RPMI8226 (cell line): ENCODE measurements at places on chromosomes 11 and 22.
A peak's percentile ranks its signal among the peaks of the same experiment; 100 is the strongest.

DNA sequence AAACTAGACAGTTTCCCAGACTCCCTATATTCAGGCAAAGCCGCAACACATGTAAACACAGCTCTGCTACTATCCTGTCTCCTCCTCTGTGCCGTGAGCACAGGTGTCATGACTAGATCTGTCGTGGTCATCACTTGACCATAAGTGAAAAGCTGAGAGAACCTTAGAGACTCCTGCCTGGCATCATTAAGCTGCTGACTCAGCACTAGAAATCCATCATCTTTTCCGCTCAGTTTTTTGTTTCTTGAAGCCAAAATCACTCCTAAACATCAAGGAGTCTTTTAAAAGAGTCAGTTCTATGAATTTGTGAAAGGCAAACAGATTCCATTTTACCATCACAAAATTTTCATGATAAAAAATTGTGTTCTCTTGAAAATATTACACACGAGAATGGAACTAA is 102.5 kb upstream of the TP53AIP1 start:
- DNase-seq = no peak

- no peak for DNase-seq
These were observed 87.3 kb downstream of the ARHGAP8 start for GRCh38 chr22:44839721-44840120.

- DNase-seq = peak; percentile 61
These were observed 198.2 kb downstream of the SWAP70 start for GRCh38 chr11:9861860-9862725.

- DNase-seq = no peak
These were observed 33.0 kb downstream of the PRR5L start for GRCh38 chr11:36328966-36329673.

- DNase-seq = no peak
These were observed 1398.8 kb downstream of the TBC1D22A start for GRCh38 chr22:48161298-48161697.

- no peak for DNase-seq
These were observed 16.2 kb upstream of the RAC2 start for GRCh38 chr22:37260155-37260795.

DNA sequence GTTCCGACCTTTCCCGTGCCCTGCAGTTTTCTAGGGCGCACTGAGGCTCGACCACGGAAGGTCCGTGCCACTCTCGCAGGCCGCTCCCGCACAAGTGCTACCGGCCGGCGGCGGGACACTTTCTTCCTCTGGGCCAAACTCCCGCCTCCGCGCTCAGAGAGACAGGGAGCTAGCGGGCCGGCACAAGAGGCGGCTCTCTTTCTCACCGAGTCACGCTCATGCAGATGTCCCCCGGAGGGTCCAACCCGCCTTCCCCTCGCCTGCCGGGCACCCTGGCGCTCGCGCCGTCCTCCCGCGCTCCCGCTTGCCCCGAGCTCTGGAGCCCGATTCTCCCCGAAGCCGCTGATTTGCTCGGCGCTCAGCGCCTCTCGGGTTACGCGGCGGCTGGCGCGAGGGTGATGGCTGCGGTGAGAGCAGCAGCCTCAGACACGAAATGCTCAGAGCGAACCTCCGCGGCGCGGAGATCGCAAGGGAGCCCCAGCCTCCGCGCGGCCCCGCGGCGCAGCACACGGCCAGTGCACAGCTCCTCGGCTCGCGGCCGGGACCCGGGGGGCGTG is 1.0 kb downstream of the LMO1 start:
- peak; percentile 39 for DNase-seq

GRCh38 chr11:120925944-120926343 is 98.0 kb upstream of the TBCEL start:
- peak; percentile 76 for DNase-seq

- no peak for DNase-seq
These were observed 76.9 kb downstream of the DSCAML1 start for GRCh38 chr11:117720061-117720511.

- DNase-seq = no peak
These were observed 34.7 kb upstream of the RFPL3 start for GRCh38 chr22:32322986-32323385.

DNA sequence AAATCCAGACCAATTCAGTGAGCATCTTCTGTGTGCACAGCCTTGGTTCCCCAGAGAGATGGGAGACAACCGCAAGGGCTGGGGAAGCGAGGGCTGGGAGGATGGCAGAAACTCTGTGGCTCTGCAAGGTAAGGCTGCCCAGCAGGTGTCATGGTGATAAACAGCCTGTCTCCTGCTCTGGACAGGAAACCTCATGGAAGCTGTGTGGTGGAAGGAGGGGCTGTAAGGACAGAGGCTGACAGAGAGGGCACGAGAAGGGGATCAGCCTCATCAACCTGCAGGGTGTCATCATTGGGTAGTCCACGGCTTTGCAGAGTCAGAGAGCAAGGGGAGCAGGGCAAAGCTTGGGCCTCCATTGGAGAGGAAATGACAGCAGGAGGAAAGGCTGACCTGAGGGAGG is 138.4 kb upstream of the CADM1 start:
- DNase-seq = no peak

- no peak for DNase-seq
These were observed 520.4 kb upstream of the LUZP2 start for GRCh38 chr11:23976426-23976825.

GRCh38 chr11:46382646-46383403 is 1.4 kb downstream of the MDK start:
- DNase-seq = no peak

GRCh38 chr11:10637731-10638151 is 55.8 kb downstream of the IRAG1 start:
- no peak for DNase-seq

GRCh38 chr11:64887757-64888405 is 9.5 kb upstream of the EHD1 start:
- peak; percentile 89 for DNase-seq

DNA sequence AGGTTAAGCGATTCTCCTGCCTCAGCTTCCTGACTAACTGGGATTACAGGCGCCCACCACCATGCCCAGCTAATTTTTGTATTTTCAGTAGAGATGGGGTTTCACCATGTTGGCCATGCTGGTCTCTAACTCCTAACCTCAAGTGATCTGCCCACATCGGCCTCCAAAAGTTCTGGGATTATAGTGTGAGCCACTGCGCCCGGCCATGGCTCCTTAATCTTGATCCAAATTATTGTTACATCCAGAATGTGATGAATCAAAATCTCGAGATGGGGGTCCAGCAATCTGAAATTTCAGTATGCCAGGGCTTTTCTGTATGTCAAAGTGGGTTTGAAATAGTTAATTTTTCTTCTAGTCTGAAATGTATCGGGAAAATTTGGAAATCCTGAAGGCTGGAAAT is 3.7 kb downstream of the RPL27A start:
- DNase-seq = no peak

GRCh38 chr22:37855462-37855861 is 6.2 kb downstream of the EIF3L start:
- no peak for DNase-seq

- DNase-seq = peak; percentile 4
These were observed 10.4 kb downstream of the CCKBR start for GRCh38 chr11:6269994-6270393.

GRCh38 chr11:86931548-86932258 is 23.5 kb downstream of the FZD4 start:
- DNase-seq = peak; percentile 39

- no peak for DNase-seq
These were observed 39.5 kb downstream of the CDKN1C start for GRCh38 chr11:2846056-2846455.

- DNase-seq = no peak
These were observed 584 bp downstream of the NOX4 start for GRCh38 chr11:89490602-89490980.

DNA sequence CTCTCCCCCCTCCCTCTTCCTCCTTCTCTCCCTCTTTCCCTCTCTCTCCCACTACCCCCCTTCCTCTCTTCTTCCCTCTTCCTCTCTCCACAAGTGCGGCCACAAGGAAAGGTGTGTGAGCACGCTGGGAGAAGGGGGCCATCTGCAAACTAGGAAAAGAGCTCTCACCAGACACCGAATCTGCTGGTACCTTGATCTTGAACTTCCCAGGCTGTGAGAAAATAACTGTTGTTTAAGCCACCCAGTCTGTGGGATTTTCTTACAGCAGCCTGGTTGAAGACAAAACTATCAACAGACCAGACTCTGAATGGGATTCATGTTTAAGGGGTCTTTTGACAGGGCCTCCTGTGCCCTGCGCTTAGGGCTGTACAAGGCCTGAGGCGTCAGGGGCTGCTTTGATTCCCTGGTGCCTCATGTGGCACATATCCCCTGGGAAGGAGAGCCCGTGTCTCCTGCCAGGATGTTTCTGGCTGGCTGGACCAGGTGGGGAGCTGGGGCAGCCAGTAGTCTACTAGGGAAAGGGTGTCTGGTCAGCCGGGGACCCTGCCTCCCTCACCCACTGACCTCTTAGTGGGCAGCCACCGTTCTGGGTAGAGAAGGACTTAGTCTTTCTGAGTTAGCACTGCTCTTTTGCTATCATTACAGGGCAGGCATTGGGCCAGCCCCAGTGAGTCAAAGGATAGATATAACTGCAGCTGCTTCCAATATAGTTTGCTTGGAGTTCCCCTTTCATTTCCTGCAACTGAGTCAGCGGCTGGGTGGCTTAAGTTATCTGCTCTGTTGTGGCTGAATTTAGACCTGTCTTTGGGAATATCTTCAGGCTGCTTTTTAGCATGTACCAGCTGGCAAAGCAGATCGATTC is 6.2 kb downstream of the PANX1 start:
- DNase-seq = no peak
